NCI-H187 (cell line): ENCODE measurements at places on chromosomes 4 and X.
A peak's percentile ranks its signal among the peaks of the same experiment; 100 is the strongest.

DNA sequence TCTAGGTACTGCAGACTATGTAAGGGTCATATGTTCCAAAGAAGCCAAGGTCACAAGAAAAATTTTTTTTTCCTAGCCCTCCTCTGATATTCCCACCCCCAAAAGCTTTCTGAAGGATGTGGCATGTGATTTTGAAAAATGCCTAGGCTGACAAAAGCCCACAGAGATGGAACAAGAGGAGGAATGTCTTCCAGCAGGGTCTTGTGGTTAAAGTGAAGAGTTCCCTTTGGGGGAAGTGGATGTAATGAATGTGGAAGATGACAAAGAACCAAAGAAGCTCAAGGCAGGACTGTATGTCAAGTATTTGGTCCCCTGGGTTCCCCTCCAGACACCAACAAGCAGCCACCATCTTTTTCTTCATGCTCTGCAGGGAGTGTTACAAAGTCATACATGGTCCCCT lies 268.8 kb downstream of the BCOR start:
- no peak for DNase-seq

DNA sequence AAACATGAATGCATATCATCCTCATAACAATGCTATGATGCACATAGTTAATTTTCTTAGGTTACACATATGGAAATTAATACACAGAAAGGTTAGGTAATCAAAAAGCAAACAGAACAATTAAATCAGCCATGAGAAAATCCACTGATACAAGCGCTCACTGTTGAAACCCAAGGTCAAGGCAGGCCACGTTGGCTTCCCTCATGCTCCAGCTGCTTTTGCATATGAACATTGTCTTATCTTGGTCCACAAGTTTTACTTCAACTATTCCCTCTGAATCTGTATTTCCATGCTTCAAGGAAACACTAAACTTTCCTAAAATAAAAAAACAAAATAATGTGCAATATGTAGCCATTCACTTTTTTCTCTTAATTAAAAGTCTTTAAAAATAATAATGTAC lies 34.5 kb upstream of the PLA2G12A start:
- no peak for DNase-seq

DNA sequence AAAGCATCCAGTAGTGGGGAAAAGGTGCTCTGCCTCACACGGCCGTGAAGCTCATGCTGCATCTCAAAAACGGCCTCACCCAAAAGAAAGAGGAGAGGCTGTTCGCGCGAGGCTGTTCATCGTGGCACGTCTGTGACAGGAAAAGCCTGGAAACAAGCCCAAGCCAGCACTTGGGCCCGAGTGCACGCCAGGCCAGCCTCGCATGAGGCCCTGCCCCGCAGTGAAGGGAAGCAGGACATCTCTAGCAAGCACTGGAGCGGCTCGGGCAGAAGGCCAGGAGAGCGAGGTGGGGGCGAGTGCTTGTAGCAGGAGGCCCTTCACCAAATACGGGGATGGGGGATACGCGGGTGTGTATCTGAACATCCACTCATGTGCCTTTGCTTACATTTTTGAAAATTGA lies 39.9 kb upstream of the MXD4 start:
- no peak for DNase-seq

DNA sequence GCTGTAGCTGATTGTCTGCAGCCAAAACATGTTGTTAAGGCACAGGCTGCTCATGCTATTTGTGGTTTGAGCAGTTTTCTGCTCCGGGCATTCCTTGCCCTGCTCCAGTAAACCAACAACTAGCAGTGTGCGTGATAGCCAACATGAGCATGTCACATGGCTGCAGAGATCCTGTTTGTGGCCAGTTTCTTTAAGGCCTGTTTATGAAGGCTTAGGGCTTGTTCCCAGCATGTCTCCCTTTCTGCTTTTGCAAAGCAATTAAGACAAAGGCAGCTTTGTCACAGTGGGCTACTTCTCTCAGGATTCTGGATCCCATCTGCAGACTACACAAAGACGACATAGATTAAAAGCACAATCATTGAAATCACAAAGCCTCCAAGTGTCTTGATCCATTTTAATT lies 160.5 kb downstream of the ZNF518B start:
- DNase-seq = no peak

GRCh38 chr4:14621731-14622463 lies 380.4 kb upstream of the CPEB2 start:
- DNase-seq = no peak

DNA sequence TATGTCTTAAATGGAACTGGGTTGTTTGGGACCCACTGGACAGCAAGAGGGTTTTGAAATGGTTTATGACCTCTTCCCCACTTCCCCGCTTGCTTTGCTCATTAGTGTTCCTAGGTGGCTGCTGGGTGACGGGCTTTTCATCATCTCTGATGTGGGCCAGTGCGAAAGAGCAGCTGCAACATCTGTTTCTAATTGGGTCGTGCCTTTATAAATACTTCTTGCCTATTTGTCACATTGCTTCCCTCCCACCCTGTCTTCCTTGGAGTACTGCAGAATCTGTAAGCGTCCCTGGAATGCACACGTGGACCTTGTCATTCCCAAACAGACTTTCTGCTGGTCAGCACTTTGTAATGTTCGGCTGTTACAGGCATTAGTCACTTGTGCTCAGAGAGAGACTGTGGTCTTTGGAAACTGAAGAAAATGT lies 35.2 kb downstream of the SEPTIN11 start:
- no peak for DNase-seq

DNA sequence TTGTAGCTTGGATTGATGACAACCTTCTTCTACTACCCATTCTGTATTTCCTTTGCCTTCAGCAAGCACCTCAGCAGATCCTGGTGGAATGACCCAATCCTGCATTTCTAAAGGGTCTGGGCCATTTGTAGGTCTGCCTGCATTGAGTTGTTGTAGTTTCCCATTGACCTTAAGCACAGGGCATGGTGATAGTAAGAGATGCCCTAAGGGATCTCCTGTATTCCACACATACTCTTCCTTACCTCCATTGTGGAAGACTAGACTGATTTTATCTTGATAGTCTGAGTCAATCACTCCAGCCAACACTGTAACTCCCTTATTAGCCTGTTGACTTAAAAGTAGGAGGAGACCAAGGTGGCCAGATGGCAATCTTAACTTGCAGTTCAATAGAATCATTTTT lies 184.5 kb downstream of the GRIA2 start:
- DNase-seq = no peak

GRCh38 chr4:1414831-1415680 lies 8.8 kb upstream of the NKX1-1 start:
- no peak for DNase-seq

GRCh38 chr4:37615720-37616063 lies 70.5 kb downstream of the RELL1 start:
- DNase-seq = no peak

GRCh38 chr4:70674191-70674590 lies 7.9 kb upstream of the JCHAIN start:
- DNase-seq = no peak

GRCh38 chr4:112296949-112297880 lies at the start of gene ALPK1:
Gene ALPK1, plus strand, starts transcription at chr4:112297369.
- DNase-seq = no peak

DNA sequence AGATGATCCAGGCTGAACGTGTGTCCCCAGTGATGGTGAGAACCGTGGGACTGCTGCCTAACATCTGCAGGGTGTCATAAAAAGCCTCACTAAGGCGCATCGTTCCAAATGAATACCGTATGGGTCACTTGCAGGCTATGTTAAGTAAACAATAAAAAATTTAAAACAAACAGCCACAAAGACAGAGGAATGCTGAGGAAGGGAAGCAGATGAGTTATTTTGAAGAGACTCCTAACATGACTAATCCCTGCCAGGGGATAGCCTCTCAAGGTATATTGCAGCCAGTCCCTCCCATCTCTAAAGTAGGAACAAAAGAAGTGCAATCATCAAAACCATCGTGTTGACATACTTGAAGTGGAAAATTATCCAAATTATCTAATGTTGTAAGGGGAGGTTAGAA lies 83.8 kb downstream of the UNC5C start:
- no peak for DNase-seq

- DNase-seq = no peak
Measured at GRCh38 chr4:185212581-185212980, 3.2 kb downstream of the SNX25 start.

DNA sequence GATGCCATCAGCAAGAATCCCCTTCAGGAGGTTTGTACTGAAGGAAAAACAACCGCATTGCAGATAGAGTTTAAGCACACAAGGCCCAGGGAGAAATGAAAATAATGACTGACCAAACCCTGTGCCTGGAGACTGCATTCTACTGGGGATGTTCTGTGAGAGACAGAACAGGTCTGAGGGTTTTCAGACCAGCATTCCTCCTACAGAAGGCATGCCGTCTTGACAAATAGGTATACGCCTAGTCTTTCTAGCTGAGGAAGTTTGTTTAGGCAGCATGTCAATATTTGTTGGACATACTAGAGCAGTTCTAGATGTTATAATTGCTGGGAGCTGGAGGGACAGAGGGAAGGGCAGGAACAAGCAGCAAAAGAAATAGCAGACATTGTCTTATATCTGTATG lies 68.4 kb upstream of the SCOC start:
- no peak for DNase-seq

- DNase-seq = no peak
Measured at GRCh38 chrX:96538104-96538725, 146.4 kb upstream of the DIAPH2 start.

GRCh38 chr4:113952452-113953029 lies 26.9 kb downstream of the ARSJ start:
- peak; percentile 1 for DNase-seq

DNA sequence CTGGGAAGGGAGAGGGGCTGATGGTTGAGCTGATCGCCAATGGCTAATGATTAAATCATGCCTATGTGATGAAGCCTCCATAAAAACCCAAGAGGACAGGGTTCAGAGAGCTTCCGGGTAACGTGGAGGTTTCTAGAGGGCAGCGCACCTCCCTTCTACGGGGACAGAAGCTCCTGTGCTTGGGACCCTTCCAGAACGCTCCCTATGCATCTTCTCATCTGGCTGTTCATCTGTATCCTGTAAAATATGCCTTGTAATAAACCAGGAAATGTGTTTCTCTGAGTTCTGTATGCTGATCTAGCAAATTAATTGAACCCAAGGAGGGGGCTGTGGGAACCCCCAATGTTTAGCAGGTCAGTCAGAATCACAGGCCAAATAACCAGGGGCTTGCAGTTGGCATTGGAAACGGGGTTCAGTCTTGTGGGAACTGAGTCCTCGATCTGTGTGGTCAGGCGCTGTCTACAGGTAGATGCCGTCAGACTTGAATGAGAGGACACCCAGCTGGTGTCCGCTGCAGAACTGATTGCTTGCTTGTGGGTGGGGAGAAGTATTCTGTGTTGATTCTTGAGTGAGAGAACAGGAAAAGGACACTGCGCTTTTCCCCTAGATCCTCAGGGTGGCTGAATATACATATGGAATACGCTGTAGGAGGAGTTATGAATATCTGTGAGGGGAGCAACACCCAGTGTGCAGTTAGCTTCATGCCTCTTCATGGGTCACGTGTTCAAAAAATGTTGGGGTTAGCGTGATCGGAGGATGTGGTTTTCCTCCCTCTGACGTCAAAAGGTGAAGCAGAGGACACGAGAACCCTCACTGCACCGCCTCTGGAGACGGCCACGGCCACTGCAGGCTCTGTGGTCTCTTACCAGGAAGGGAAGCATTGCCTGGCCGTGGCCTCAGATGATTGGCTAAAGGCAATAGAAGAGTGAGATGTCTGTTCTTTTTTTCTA lies 29.2 kb downstream of the HTT-AS start:
- no peak for DNase-seq

GRCh38 chrX:129791336-129791735 lies 11.6 kb downstream of the SASH3 start:
- no peak for DNase-seq
